ENCODE measurements at places on chromosomes 1 and 21.

GRCh38 chr21:27825035-27825434 lies 858.1 kb upstream of the ADAMTS5 start:
- no peak for DNase-seq

DNA sequence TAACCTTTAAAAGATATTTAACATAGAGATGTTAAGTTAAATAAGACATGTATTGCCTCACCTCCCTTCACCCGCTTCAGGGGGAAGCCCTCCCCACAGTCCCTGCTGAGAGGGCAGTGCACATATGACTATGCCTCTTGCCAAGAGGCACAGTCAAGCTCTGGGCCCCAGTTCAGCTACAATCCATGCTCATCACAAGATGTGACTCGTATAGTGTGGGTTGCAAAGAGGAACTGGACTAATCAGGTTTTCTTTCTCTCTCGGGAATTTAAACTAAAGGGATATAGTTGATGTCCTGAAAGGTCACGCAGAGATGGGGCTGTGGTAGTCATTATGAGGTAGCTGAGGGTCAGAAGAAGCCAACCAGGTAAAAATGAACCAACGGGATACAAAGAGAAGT lies 35.6 kb downstream of the LYST start:
- peak; percentile 28 for DNase-seq

- no peak for DNase-seq
Observed at GRCh38 chr1:245375789-245376460, 221.1 kb downstream of the KIF26B start.

DNA sequence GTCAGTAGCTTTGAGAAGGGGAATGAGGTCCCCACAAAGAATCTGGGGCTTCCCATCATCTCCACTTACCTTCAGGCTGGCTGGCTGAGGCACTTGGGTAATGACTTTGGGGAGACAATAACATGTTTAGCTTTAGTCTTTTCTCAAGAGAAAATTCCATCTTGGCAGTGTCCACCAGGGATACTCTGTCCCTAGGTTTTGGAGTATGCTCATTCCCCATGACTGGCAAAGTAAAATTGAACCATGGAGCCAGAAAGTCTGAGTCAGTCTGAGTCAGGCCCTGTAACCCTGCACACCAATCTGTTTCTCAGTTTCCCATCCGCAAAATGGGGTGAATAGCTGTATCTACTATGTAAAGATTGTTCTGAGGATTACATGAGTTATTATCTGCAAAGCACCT lies 28.2 kb downstream of the RUNX1 start:
- no peak for DNase-seq

DNA sequence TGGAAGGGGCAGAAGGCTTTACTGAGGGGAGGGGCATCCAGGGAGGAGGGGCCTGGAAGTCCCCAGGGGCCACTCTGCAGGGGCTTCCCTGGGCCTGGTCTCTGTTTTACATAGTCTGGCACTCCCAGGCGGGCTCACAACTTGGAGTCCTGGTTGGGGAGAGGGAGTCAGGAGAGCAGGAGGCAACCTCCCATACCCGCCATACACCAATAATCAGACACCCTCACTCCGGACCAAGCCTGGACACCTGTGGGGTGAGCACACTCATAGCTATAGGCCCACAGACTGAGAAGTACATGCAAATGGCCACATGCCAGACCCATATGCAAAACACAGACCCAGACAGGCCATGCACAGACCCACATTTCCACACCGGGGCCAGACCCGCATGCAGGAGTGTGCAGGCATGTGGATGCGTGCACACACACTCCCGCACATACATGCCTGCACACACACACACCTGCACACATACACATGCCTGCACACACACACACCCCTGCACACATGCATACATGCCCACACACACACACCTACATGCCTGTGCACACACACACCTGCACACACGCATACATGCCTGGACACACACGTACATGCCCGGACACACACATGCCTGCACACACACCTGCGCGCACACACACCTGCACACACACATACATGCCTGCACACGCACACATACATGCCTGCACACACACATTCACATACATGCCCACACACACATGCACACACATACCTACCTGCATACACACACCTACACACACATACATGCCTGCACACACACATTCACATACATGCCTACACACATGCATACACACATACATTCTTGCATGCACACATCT lies 89.5 kb upstream of the RUNX3 start:
- DNase-seq = no peak

- no peak for DNase-seq
Observed at GRCh38 chr21:31498985-31499384, 154.9 kb upstream of the TIAM1 start.

DNA sequence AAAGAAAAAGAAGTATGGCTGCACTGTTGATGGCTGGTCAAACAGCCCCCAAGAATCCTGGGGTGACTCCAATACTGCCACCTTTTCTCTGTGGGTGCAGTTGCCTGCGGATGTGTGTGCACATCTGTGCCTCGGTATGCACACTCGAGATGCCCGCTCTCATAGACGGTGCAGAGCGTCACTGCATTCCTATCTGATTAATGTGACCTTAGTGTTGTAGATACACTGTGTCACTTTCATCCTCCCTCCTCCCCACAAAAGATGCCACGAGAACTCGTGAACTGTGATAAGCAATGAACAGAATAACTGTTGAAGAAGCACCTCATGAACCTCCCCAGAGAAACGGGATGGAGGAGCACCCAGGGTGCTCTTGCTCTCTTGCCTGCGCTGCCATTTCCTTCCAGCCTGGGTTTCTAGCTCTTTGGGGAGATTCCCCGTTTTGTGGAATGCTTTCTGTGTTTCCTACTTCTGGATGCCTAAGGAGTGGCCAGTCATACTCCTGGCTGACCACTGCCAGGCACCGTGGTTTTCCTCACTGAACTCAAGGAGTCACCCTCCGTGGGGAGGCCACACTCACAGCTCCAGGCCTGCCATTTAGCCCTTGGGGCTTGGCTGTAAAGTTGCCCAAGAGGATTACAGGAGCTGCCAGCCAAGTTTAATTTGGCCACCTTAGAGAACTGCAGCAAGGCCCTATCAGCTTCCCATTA lies 32.0 kb downstream of the NTPCR start:
- no peak for DNase-seq

DNA sequence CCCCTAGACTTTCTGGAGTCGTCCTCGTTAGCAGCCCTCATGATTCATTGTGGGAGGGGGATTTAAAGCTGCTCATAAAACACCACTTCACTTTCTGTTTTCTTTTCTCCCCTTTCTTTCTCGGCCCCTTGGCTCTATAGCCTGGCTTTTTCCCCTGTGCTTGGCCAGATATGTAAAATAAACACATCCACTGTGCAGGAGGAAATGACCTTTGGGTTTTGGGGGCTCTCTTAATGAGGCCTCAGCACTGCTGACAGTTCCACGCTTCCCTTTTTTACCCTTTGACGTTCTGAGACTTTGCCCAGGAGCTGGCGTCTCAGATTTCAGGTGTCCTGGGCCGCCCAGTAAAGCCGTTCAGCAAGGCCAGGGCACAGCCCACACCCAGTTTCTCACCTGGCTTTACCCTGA lies 65.7 kb downstream of the RUNX3 start:
- DNase-seq = no peak

DNA sequence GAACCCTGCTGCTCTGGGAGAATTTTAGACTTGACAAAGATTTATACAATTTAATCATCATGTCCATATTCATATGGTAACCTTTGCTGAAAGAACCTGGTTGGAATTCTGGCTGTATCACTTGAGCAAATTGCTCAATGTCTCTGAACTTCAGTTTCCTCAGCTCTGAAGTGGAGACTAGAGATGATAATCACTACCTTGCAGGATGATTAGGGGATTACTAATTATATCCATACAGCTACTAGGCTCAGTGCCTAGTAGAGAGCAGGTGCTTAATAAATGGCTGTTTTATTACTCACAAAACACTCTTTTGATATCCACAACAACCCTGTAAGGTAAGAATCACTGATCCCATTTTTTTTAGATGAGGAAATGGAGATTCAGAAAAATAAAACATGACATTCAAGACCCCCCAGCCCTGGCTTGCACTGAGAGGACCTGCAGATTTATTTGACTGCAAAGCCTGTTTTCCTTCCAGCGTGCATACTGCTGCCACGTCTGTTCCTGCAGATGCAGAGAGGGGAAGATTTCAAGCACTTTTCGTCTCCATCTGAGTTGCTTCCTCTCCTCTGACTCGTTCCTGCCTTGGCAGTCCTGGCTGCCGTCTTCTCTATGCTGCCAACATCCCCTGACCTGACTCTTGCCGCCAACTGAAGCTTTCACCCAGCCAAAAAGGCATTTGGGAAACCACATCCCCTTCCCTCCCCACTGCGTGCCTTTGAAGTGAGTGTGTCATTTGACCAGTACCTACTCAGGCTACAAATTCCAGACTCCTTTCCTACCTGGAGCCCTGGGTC lies 203.0 kb downstream of the PLPP3 start:
- no peak for DNase-seq

DNA sequence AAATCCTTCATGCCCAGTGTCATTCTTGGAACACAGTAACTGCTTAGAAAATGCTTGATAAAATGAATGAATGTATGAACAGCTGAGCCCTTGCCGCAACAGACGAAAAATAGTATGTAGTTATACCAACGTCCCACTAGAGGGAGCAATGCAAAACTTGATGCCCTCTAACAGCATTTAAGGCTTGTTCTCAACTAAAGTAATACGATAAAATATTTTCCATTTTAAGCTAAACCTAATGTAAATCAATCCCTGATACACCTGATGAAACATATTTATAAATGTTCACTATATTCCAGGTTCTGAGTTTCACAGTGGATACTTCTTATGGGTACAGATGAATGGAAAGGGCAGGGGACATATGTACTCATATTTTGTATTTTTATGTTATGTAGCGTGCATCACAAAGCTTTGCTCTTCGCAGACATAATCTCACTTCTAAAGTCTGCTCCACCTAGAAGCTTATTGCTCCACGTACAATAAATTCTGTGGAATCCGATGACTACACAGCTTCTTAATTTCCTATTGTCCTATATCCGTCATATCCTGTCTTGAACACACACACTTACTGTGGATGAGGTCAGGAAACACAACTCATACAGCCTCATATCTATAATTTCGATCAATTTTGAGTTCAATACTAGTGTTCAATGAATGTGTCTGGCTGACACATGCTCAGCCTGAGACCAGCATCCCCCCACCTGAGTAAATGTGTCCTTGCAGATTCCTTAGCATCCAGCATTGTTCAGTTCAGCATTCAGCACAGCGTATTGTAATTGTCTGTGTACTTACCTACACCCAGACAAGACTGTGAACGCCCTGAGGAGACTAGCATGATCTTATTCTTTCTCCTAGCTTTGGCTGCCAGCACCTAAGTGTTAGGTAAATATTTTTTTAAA lies 4.4 kb upstream of the UTP25 start:
- peak; percentile 56 for DNase-seq

DNA sequence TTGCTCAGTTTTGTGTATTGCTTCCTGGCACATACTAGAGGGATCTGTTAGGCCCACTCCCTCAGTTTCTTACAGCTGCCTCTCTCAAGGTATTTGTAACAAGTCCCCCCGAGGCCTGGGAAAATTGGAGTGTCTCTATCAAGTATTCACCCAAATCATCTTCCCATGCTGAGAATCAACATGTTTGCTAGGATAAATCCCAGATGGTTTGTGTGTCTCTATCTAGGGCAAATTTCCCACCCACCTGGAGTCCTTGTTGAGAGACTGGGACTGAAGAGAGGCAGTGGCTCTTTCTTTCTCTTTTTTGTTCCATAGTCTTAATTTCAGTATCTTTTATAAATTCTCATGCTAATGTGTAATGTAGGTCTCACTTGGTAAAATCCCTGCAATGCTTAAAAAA lies 58.0 kb downstream of the OLFM3 start:
- DNase-seq = no peak

- DNase-seq = no peak
Observed at GRCh38 chr1:184759112-184759511, 4.5 kb upstream of the EDEM3 start.

Measured in activated CD4-positive, alpha-beta T cell treated with anti-CD3 and anti-CD28 coated beads, Interleukin-2, Interleukin-4, amounts not matched to agents 100 ng/mL and 50 ng/mL, durations not matched to agents 16 hours and 8 hours (primary cell).